ENCODE measurements at places on chromosomes 12 and 14.

GRCh38 chr14:34851395-34851794, 23.8 kb downstream of the BAZ1A start:
- peak; percentile 77 for DNase-seq

- no peak for DNase-seq
These were observed 12.1 kb downstream of the C14orf132 start for GRCh38 chr14:96051231-96051630.

- no peak for DNase-seq
These were observed 216.1 kb downstream of the PPM1H start for GRCh38 chr12:62718762-62719426.

- no peak for DNase-seq
These were observed 397.7 kb upstream of the PRICKLE1 start for GRCh38 chr12:42987216-42987650.

DNA sequence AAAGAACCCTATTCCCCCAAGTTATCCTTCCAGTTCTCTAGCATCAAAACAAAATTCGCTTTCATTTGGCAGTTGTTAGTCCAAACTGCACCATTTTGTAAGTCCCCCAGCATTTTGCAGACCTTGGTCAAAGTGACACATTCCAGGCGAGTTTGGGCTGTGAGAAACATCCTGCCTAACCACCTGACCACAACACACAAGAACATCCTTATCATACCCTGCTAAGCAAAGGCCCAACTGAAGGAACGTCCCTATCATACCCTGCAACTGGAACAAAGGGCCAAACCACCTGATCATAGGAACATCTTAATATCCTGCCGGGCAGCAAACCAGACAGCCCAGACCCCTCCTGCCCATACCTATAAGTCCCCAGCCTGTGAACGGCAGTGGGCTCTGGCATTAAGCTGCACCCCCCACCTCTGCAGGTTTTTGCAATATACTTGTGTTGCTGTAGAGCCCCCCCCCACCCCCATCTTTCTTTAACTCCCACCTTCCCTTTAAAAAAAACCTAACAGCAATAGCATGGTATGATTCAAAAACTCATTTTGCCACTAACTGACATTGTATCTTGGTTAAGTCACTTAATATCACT, 2.7 kb downstream of the PCNX4 start:
- DNase-seq: peak; percentile 40

GRCh38 chr12:25829192-25829591, 129.3 kb upstream of the RASSF8 start:
- peak; percentile 86 for DNase-seq

- no peak for DNase-seq
These were observed 679.2 kb downstream of the RPL10L start for GRCh38 chr14:45972416-45972815.

DNA sequence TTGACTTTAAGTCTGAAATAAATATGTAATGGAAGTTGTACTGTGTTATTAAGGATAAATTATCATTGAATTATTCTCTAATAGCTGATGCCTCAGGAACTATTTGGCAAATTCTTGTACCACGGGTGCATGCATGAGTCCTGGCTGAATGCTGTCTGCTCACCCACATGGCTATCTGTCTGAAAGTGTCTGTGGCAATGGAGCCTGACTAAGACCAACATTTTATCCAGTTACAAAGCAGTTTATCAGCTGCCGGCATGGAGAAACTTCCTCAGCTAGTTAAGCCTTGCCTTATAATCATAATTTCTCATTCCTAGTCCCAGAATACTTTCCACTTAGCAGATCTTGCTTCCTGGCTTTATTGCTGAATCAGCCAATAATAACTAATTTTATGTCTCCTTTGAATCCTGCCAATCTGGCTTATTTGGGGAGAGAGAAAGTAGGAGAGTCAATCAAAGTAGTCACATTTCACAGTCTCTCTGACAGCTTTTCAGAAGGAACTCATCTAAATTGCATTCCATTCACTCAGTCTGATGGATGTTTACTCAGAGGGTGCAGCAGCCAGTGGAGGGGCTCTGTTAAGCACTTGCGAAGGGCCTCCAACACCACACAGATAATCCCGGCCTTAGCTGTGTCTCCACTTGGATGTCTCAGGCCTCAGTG, 280.6 kb upstream of the CLEC14A start:
- DNase-seq: peak; percentile 51

DNA sequence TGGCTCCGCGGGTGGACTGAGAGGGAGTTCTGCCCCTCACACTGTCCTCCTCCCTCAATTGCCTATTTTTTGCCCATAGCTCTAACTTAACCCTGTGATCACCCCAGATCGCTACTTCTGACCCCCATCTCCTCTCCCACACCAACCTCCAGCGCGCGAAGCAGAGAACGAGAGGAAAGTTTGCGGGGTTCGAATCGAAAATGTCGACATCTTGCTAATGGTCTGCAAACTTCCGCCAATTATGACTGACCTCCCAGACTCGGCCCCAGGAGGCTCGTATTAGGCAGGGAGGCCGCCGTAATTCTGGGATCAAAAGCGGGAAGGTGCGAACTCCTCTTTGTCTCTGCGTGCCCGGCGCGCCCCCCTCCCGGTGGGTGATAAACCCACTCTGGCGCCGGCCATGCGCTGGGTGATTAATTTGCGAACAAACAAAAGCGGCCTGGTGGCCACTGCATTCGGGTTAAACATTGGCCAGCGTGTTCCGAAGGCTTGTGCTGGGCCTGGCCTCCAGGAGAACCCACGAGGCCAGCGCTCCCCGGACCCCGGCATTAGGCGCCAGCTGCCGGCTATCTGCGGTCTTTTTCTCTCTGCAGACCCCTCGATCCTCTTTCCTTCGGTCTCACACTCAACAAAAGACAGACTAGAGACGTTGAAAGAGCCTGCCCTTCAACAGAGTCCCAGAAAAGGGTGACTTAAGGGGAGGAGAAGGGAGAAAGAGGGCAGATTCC, 3.0 kb upstream of the TBX3 start:
- DNase-seq: no peak

- no peak for DNase-seq
These were observed 5.1 kb downstream of the ZCRB1 start for GRCh38 chr12:42320796-42321195.

DNA sequence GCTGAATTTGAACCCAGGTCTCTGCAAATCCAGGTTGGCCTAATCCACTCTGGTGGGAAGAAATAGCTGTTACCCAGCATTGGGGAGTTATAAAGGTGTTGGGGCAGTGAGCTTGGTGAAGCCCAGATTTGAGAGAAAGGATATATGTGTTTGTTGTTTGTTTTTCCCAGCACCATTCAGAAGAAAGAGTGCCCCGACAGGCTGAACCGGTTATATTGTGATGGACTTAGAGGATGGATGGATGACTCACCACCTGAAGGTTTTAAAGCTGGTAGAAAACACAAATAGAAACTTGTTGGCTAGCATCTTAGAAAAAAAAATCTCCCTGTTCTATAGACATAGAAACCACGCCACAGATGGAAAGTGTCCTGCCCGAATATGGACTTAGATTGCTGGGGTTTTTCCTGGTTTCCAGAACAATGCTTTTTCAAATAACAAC, 404.6 kb downstream of the MED13L start:
- no peak for DNase-seq

GRCh38 chr14:39860596-39861228, 428.5 kb upstream of the FBXO33 start:
- DNase-seq: no peak

GRCh38 chr12:53097564-53098353, at the start of gene IGFBP6:
Gene IGFBP6 (plus strand): TSS chr12:53097667. CDS start chr12:53097718, 51 bp downstream.
- peak; percentile 80 for DNase-seq

DNA sequence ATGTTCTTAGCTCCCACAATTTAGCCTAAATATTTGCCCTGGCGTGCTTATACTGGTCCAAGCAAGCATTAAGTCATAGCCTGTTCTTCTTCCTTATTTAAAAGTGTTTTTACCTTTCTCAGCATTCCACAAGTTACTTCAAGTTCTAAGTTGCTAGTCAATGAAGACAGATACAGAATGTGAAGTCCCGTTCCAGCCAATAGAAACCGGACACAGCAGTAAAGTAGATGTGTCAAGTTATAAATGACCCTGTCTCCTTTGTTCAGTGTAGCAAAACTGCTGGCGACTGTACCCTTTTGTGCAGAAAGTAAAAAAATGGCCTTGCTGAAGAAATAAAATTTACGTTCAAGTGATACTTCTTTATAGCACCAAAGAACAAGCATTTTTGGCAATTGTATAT, 3.9 kb downstream of the SNAPC1 start:
- no peak for DNase-seq

DNA sequence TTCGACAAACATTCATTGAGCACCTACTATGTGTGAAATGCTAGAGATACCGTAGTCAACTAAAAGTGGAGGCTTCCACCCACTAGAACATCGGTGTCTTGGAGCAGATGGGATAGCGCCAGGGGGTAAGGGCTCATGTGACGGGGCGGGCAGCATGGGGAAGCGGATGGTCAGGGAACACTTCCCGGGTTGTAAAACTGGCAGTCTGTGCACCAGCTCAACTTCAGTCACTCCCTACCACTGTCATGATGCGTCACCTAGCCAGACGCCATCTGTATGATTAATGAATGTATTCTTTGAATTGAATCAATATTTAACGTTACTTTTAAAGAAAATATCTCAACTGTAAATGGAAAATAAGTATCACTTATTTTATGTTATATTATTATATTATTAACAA, 93.5 kb downstream of the PIWIL1 start:
- DNase-seq: no peak

GRCh38 chr14:68628605-68629310, 164.1 kb downstream of the ZFP36L1 start:
- no peak for DNase-seq

DNA sequence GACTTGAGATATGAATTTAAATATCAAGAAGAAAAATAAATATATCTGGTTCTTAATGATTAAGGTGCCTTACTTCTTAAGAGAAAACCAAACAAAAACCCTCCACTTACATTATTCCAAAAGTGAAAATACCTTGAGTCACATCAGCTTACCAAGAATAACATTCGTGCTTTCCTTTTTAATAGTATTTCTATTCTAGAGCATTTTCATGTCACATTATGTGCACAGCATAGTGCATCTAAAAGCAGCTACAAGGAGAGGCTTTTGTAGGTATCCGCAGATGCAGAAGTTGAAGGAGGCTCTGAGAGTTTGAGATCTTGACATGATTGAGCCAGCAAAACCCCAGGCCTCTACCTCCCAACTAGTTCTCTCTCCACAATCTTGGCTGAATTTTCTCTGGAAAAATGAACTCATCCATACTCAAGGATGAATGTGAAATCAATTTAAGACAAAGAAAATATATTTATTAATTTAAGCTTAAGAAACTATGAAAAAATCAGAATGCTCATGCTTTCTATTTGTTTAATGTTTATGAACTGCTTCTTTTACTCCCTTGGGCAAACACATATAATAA, 275.0 kb downstream of the AKAP6 start:
- no peak for DNase-seq

DNA sequence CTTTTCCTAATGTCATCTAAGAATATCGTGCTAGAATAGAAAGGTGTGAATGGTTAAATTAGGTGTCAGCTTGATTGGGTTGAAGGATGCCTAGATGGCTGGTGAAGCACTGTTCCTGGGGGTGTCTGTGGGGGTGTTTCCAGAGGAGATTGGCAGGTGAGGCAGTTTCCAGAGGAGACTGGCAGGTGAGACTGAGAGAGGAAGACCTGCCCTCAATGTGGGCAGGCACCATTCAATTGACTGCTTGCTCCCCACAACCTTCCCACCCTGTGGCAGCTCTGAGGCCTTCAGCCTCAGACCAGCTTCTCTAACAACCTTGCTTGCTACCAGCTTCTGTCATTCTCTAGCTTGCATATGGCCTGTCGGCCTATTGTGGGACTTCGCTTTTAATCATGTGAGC, 9.2 kb downstream of the RNASE9 start:
- no peak for DNase-seq

- DNase-seq: peak; percentile 67
These were observed at the start of gene ACRBP for GRCh38 chr12:6647083-6647604. Gene ACRBP (minus strand): TSS chr12:6647432. CDS start chr12:6647366, 66 bp downstream.

GRCh38 chr14:92846162-92846897, 52.2 kb downstream of the GOLGA5 start:
- peak; percentile 65 for DNase-seq

- DNase-seq: no peak
These were observed 145.8 kb downstream of the TSPAN9 start for GRCh38 chr12:3222979-3223378.

DNA sequence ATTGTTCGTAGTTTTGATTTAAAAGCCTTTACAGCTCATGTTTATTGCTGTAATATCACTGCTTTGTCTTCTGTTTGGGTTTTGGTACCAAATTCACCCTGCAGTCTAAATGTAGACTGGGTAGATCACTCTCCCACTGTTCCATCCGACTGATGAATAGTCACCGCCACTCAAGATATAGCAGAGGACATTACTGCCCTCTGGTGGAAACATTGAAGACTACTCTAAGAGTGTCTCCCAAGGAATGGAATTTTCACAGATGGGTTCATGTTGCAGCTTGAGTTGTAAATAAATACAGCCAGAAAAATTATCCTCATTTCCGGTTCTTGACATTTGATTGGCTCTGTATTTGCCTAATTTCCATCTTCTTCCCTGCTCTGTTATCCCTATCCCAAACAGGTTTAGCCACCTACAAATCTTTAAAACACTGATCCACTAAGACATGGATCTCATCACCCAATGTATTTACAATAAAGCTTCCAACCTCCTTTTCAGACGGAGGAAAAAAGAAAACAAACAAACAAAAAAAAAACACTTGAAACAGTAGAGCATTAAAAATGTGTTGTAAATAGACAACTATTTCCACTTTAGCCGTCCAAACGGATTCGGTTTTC, 198.3 kb upstream of the CPNE8 start:
- peak; percentile 64 for DNase-seq

DNA sequence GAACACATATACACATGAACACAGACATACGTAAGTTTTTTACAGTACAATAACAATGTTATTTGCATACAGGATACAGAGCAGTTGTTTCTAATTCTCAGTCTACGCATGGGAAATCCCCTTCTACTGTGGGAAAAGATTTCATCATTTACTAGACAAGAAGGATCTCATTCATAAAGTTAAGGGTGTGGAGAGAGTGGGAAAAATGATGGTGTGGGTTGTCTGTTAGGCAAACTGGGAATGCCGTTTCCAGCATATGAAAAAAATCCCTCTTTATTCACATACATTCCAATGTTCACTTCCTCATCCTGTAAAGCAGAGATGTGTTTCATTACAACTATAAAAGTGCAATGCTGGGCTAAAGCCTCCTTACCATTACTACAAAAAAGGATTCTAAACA, 120.9 kb downstream of the SINHCAF start:
- peak; percentile 7 for DNase-seq

DNA sequence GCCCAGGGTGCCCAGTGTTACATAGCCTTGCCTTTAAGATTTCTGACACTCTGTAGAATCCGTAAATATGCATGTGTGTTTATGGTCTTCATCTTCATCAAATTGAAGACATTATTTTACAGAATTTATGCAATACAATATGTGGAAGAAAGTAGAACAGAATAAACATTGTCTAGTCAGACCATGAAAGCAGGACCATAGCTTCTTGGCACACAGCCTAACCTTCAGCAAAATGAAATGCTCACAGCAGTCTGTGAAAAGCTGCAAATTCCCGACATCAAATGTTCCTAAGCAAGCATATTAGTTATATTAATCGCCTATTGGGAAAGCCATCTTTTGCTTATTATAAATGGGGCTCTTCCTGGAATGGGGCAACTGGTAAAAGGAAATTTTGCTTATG, 111.3 kb upstream of the GARIN2 start:
- DNase-seq: no peak

GRCh38 chr14:73851000-73851399, 631 bp upstream of the PTGR2 start:
- peak; percentile 11 for DNase-seq
